ENCODE measurements at places on chromosomes 11 and 22.
A peak's percentile ranks its signal among the peaks of the same experiment; 100 is the strongest.

DNA sequence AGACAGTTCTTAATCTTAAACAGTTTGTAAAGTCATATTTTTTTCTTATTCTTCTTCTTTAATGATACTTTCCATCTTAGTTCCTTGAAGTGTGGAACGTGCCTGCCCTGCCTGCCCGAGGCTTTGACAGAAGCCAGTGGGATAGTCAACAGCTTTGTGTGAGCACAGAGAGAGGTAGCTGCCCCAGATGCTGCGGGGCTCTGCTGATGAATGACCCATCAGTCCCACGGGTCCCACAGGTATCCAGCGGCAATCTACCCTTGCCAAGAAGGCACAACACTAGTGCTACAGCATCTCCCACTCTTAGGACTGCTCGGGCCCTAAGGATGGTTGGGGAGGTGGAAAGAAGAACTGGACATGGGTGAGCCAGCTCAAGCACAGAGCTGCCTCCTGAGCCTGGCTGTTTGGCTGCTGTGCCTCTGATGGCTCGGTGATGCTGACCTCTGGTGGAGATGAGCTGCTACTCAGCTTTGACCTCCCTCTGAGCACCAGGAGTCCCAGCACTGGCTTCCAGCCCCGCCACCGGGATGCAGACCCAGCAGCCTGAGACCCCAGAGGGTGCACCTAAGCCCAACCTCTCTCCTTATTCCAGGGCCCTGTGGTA, 11.8 kb upstream of the APLNR start:
- DNase-seq: no peak

- peak; percentile 23 for DNase-seq
Observed at GRCh38 chr22:45096256-45096907, 67.3 kb upstream of the NUP50 start.

- no peak for DNase-seq
Observed at GRCh38 chr11:104322696-104323095, 158.7 kb upstream of the PDGFD start.

DNA sequence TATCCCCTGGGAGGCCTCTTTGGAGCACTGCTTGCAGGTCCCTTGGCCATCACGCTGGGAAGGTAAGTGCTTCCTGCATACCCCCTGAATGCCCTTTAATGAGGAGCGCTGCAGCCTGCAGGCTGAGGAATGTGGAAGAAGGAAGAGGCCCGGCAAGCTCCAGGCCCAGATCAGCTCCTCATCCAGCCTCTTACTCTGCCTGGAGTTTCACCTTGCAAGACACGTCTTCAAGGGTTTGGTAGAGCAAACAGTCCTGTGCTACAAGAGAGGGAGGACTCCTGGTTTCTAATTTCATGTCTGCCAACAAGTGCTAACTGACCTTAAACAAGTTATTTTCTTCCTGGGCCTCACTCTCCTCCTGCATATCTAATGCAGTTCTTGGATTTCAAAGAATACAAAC, 10.9 kb downstream of the SLC2A11 start:
- DNase-seq: no peak

- DNase-seq: no peak
Observed at GRCh38 chr22:44531487-44531886, 33.5 kb upstream of the RTL6 start.

- DNase-seq: no peak
Observed at GRCh38 chr11:104682206-104682605, 216.1 kb downstream of the CASP12 start.

DNA sequence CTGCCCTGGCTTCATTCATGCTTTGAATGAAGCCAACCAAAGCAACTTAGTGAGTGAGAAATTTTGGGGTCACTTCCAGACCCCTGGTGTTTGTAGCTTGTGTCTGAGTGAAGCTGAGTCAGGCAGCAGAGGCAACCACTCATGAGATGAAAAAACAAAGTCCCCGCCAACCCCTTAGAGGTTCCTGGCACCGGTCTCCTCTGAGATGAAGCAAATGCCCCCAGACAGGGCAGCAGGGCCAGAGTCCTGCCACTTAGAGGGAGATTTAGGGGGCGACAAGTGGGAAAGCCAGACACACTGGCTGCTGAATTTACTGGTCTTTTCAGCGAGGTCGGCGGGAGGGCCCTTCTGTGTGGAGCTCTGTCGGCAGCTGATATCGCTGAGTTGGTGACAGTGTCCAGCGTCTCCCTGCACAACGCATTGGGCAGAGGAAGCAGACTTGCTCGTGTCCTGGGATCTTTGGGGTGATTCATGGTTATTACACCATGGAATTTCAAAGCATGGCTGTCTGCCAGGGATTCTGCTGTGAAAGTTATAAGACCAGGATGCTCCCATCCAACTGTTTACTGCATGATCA, 482.6 kb downstream of the MIAT start:
- no peak for DNase-seq

DNA sequence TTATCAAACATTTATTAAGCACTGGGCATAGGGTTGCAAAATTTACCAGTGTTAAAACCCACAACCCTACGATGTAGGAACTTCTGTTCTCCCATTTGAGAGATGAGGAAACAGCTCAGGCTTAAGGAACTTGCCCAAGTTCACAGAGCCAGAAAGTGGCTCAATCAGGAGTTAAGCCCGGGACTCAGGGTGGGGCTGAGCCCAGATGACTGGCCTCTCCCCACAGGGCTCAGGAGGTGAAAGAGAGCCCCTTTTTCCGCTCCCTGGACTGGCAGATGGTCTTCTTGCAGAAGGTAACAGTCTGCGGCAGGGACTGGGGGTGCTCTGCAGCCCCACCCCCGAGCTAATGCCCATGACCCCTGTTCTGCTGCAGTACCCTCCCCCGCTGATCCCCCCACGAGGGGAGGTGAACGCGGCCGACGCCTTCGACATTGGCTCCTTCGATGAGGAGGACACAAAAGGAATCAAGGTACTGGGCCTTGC, 5.6 kb upstream of the ANKRD13D start:
- no peak for DNase-seq

DNA sequence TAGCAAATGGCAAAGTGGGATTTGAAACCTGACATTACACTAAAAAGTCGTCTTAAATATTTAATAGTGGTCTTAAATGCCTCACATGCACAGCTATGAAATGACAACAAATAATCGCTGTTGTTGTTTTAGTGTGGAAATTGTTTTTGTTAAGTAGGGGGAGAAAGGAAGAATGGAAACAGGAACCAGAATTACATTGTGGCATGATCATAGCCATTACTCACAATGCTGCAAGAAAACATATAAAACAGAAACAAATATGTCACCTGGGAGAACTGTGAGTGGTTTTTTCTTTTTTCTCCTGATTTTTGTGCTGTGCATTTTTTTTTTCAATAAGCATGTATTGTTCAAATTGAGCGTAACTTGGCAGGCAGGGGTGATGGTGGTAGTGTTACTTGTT, 22.9 kb downstream of the FAM76B start:
- no peak for DNase-seq

GRCh38 chr11:72241291-72241781, 2.6 kb downstream of the PHOX2A start:
- no peak for DNase-seq

- no peak for DNase-seq
Observed at GRCh38 chr22:44328762-44329161, 16.0 kb upstream of the SHISAL1 start.

DNA sequence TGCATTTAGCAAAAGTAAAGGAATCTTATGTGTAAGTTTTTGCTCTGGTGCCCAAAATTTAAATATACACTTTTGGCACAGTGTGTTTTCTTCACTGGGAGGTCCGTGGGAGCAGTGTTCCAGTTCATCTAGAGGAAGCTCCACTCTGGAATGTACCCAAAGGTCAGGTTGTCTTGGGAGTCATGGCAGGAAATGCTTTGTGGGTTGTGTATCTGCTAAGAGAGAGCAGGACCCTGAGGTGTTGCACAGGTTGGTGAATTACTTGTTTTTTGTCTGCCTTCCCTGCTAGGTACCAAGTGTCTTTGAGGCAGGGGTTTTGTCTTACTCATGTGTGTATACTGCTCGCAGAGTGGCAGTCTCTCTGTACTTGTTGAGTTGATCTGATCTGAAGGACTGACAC, 37.3 kb downstream of the DIXDC1 start:
- DNase-seq: no peak

- no peak for DNase-seq
Observed at GRCh38 chr11:9714272-9714940, 50.5 kb downstream of the SWAP70 start.

GRCh38 chr11:69551963-69552362, 70.5 kb downstream of the LINC01488 start:
- no peak for DNase-seq

- no peak for DNase-seq
Observed at GRCh38 chr11:83256602-83257340, 29.4 kb downstream of the CCDC90B start.

DNA sequence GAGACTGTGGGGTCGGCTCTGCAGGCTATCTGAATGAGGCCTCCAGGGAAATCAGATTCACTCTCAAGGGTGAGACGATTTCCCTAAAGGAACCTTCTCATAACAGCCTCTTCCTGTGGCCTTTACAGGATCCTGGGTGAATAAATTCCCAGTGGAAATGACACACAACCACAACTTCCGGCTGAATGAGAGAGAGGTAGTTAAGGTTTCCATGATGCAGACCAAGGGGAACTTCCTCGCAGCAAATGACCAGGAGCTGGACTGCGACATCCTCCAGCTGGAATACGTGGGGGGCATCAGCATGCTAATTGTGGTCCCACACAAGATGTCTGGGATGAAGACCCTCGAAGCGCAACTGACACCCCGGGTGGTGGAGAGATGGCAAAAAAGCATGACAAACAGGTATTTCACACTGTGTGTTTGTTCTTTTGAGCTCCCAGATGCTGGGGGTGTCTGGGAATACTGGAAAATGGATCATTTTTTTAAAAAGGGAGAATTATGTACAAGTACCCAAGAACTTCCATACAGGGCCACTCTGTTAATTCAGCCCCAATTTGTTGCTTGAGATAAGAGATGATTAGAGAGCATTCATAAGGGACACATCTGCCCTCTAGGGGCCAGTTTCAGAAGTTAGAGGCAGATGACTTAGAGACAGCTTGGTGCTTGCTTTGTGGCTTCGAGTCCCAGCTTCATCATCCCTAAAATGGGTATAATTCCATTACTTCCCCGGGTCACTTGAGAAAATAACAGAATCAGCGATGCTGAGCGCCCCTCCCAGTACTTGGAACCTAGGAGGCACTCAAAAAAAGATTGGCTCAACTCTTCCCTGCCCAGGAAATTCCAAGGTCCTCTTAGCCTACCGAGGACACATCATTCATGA, 10.2 kb downstream of the SERPIND1 start:
- peak; percentile 22 for DNase-seq

DNA sequence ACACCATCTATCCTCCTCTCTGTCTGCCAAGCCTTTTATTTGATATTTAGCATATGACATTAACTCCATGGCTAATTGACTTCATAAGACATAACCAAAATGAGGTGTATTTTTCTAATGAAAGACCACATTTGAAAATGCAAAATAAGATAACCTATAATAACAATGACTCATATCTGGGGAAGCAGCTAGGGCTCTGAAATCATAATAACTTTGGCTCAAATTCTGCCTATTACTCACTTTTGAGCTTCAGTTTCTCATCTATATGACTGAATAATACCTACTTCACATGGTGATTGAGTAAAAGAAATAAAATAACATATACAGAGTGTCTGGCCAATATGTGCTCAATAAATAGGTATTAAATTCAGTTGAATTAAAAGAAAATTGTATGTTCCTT, 1419.8 kb upstream of the TENM4 start:
- no peak for DNase-seq

DNA sequence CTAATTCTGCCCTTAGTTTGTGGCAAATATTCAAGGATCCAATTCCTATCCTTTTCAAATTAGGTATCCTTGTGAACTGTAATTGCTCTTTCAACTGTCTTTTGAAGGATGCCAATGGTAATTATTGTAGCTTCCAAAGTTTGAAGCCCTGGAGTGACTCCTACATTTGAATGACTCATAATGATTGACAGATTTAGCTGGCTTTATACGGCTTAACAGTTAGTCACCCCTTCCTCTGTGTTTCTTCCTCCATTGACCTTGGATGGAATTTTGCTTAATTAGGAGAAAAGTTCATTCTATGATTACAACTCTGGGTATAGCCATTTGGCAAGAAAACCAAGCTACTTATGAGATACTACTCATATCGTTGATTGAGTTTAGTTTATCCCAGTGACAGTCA, 639.3 kb upstream of the KIRREL3 start:
- DNase-seq: no peak

GRCh38 chr11:109794501-109794900, 298.7 kb upstream of the ZC3H12C start:
- no peak for DNase-seq

- peak; percentile 89 for DNase-seq
Observed at GRCh38 chr11:65422633-65423515, at the start of gene NEAT1. NEAT1 (plus strand) TSS chr11:65422798.

- DNase-seq: peak; percentile 49
Observed at GRCh38 chr11:47216121-47216798, 1.5 kb downstream of the DDB2 start.

GRCh38 chr11:60873533-60873932, 6.2 kb downstream of the ZP1 start:
- no peak for DNase-seq

DNA sequence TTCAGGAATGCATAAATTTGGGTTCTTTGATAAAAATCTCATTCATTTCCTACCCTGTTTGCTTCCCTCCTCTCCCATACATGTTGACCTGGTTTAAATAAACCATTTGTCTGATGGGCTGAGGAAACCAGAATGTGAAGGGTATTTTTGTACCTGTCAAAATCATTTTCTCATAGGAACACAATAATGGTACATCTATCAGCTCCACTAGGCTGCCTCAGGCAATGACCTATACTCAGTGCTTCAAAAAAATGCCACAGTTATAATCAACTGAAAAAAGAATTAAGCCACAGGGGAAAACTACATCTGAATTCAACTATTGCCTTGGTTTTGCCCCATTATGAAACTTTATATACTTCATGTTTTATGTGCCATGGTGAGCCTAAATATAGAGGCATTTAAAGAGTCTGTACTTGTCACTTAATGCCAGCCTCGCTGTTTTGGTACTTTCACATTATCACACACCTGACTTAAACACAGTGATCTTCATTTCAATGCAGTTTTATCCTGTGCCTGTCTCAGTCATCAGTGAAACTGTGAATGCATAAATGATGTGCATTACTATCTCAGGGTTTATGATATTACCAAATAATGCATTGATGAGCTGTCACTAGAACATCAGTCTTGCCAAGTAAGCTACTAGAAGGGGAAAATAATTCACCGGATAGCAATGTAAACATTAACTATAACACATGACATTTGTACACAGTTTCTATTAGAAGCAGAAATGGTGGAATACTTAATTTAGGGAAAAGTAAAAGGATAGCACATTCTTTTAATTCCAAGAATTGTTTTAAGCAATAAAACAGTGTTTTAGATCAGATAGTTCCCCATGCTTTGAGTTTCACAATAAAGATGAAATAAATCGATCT, 92.7 kb downstream of the MSANTD4 start:
- no peak for DNase-seq

Measured in activated CD4-positive, alpha-beta T cell treated with anti-CD3 and anti-CD28 coated beads, Interleukin-2, amount 50 U/mL, for 1 hour (primary cell).